ENCODE measurements at places on chromosomes 6 and 20. TPM values are rescaled to one million over a fixed set of nuclear protein-coding genes. Genes with fewer than 3 reads are reported as not detected.
A peak's percentile ranks its signal among the peaks of the same experiment; 100 is the strongest.

Gene SLC13A3
- 0.30 TPM for total RNA-seq

GRCh38 chr20:37202267-37202943, 23.1 kb upstream of the MROH8 start:
- no peak for DNase-seq

DNA sequence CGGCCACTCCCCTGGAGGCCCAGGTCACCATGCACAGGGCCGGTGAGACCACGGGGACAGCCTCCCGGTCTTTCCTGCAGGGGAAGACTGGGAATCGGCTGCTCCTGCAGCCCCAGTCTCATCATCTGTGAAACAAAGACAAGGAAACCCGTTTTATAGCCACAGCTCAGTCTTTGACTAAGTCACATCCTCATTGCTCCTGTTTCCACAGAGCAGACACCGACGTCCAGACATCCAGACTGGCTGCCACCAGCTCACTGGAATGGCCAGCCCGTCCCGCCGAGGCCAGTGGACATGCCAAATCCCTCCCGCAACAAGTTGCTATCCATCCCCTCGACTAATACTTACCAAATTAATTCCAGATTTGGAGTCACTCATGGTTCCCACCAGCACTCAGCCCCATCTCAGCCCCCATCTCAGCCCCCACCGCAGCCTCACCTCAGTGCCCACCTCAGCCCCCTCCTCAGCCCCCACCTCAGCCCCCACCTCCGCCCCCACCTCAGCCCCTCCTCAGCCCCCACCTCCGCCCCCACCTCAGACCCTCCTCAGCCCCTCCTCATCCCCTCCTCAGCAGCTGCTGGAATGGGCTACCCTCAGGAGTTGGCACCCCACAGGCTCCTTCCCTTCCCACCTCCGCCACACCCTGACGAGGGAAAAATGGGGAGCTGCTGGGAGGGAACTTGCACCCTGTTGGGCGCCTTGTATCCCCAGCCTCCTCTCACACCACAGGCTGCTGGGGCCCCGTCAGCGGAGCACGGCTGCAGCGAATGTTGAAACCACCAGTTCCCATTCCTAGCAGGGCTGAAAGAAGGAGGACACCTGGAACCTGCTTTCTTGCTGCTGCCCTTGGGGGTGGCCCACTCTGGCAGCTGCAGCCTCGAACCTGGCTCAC, 48.7 kb downstream of the YTHDF1 start:
- DNase-seq: no peak

DNA sequence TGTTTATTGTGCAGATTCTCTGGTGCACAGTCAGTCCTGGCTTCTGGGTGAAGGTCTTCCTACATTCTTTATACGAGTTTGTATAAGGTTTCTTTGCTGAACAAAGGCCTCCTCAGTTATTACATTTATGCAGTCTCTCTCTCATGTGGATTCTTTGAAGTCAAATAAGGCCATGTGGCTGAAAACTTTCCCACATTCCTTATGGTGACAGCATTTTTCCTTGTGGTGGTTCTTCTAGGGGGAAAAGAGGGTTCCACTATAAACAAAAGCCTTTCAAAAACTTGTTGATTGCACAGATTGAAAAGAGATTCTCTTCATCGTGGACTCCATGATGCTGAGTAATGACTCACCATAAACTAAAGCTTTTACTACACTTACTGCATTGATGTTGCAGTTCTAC, 19.2 kb downstream of the ZSCAN12 start:
- DNase-seq: no peak

- no peak for DNase-seq
These were observed 18.4 kb upstream of the DAAM2 start for GRCh38 chr6:39773782-39774181.

DNA sequence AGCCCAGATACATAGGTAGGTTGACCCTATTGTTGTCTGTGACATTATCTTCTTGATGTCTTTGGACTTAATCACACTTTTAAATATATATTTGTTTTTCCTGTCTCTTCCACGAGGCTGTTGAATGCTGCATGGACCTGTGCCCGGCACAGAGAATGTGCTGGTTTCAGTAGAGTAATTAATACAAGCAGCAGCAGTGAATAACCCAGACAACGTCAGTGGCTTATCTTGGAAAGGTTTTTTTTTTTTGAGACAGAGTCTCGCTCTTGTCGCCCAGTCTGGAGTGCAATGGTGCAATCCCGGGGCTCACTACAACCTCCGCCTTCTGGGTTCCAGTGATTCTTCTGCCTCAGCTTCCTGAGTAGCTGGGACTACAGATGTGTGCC, 108.2 kb downstream of the CDH26 start:
- DNase-seq: no peak

- no peak for DNase-seq
These were observed 22.0 kb upstream of the CGA start for GRCh38 chr6:87116922-87117321.

DNA sequence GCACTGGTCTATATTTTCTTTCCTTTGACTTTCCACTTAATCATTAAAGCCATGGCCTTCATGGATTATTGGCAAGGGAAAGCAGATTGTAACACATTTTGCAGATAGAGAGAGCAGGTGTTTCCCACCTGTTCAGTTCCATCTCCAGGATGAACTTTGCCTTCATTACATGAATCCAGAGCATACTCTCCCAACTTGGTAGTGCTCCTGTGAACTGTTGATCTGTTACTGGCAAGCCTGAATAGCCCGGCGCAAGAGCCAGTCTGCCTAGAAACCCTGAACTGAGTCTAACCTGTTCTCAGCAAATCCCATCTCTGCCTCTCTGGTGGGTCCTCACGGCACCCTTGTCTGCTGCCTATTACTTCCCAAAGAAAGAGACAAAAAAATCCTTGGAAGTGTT, 210.3 kb downstream of the PLCB1 start:
- no peak for DNase-seq

GRCh38 chr6:107976155-107976783, 18.3 kb upstream of the SEC63 start:
- no peak for DNase-seq

- DNase-seq: peak; percentile 21
These were observed 6.0 kb upstream of the MTG2 start for GRCh38 chr20:62176866-62177265.

All from Right ventricle myocardium inferior (tissue), 1 donor.